ENCODE measurements at places on chromosomes 5 and 9.

DNA sequence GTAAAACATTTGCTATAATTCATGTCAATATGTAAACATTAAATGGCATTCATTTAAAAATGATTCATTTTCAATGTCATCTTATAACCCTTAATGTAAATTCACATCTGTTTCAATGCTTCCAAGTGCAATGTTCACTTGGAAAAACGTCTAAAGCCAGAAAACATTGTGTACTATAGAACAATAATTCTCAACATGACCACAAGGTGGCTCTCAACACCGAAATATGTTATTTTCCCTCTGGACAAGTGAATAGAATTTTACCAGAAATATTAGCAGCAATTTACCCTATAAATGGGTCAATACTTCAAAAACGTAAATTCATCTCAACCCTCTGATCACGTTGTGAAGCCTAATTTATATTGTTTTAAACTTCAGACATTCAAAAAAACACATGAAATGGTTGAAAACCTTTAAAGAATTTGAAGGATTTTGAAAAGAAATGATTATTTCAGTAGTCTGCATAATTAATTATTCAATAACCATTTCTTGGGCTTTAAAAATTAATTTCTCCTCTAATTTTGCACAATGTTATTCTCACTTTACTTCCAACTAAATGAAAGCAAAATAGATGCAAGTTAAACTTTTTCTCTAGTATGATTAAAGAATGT lies 11.0 kb downstream of the CDH10 start:
- DNase-seq: no peak

DNA sequence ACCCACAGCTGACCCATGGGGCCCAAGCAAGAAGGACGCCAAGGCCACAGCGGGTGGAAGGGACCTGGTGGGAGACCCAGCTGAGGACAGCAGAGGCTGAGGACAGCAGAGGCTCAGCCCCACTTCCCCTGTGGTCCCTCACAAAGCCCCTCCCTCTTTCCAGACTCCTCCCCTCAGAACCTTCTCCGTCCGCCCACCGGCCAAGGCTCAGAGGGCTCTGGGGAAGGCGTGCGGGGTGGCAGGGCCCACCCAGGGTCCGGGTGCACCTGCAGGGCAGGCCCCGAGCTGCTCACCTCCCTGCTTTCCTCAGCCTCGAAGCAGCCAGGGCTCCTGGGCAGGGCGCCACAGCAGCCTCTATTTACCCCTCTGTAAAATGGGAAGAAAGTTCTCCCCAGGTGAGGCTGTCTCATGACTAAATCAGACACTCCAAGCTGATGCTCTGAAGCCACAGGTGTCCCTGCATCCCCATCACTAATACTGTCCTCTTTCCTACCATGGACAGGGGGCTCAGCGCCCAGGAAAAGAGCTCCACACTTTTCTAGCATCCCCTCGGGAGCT lies 137.9 kb upstream of the PPP1R26 start:
- DNase-seq: no peak

DNA sequence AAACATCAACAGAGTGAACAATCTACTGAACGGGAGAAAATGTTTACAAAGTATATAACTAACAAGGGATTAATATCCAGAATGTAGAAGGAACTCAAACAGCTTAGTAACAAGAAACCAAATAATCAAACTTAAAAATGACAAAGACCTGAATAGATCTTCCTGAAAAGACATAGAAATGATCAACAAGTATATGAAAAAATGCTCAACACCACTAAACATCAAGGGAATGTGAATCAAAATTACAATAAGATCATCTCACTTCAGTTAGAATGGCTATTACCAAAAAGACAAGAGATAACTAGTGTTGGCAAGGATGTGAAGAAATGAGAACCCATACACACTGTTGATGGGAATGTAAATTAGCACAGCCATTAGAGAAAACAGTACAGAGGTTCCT lies 218.8 kb downstream of the MCTP1 start:
- DNase-seq: no peak

DNA sequence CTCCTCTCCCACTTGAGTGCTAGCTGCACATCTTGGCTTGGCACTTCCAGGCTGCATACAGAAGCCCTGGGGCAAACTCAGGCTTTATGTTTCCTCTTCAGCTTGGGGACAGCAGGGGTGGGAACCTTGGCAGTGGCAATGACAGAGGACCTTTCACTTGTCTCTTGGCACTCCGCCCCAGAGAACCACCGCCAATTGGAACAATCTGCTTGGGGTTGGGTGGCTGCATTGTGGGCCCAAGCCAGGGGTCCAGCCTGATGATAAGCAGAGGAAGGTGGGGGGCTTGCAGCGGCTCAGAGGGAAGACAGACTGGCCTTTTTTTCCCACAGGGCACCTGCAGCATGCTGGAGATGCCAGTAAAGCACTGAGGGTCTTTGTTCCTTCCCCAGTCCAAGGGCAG lies 179.0 kb upstream of the NMUR2 start:
- DNase-seq: no peak

DNA sequence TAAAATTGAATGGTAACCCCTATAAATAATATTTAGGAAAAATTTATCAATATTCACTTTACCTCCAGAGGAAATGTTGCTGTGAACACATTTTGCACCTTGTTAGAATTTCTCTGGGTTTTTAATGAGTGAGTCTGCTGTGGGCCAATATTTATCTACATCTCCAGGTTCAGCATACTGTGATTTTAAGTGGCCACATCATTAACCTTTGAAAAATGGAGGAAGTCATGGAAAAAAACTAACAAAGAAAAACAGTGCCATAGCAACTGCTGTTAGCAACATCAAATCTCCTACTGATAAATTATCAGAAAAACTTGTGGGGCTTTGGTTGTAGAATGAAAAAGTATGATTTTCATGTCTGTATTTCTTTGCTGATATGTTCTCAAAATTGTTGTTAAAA lies 55.0 kb downstream of the CD180 start:
- no peak for DNase-seq
